ENCODE measurements at places on chromosomes 12 and 14.

- no peak for DNase-seq
Observed at GRCh38 chr12:68119250-68119649, 40.3 kb downstream of the IFNG start.

- no peak for DNase-seq
Observed at GRCh38 chr14:103528146-103528586, 830 bp upstream of the TRMT61A start.

- no peak for DNase-seq
Observed at GRCh38 chr12:45242180-45242579, 26.3 kb downstream of the ANO6 start.

GRCh38 chr12:42732908-42733411 lies 143.4 kb upstream of the PRICKLE1 start:
- no peak for DNase-seq

DNA sequence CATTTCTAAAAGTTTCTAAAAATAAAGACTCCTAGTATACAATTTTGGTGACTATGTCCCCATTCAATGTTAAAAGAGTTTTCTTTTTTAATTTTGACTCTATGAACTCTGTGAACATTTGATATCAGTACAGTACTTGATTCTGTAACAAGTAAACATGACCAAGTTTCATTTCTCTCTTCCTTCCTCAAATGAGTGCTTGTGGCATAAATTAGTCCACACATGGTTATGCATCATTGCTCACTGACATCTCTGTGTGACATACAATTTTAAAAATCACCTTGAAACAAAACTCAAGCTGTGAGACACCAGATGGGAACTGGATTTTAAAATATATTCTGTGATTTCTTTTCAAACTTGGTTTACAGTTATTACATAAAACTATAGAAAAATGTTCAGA lies 253.9 kb upstream of the MDGA2 start:
- DNase-seq: no peak

DNA sequence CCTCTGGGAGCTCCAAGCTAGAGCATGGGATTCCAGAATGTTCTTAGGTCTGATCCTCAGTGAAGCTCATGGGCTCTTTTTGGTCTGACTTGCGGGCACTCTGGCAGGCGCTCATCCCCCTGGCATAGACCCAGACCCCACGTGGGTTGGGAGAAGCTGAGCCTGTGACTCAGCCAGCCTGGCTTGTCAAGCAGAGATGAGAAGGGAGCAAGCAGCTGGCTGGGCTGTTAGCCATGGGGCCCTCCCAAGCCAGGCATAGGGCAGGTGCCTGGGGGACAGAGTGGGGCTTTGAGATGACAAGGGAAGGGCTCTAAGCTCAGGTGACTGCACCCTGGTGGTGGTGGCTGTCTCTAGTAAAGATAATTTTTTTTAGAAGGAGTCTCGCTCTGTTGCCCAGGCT lies 80.3 kb upstream of the NOS1 start:
- DNase-seq: no peak

DNA sequence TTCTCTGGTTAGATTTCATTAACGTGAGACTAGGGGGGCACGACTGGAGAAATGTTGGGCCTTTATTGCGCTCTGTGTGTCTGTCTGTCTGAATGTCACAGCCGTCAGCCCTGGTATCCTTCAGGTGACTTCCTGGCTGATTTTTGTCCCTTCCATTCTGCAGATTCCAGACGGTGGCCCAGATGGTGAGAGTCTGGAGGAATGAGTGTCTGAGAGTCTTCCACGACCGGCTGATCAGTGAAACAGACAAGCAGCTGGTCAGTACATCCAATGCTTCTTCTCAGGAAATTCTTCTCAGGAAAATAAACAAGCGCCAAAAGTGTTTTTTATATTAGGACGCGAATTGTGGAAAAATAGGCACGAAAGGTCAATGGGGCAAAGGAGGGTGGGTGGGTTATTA lies 93.5 kb downstream of the CCDC92 start:
- DNase-seq: no peak

DNA sequence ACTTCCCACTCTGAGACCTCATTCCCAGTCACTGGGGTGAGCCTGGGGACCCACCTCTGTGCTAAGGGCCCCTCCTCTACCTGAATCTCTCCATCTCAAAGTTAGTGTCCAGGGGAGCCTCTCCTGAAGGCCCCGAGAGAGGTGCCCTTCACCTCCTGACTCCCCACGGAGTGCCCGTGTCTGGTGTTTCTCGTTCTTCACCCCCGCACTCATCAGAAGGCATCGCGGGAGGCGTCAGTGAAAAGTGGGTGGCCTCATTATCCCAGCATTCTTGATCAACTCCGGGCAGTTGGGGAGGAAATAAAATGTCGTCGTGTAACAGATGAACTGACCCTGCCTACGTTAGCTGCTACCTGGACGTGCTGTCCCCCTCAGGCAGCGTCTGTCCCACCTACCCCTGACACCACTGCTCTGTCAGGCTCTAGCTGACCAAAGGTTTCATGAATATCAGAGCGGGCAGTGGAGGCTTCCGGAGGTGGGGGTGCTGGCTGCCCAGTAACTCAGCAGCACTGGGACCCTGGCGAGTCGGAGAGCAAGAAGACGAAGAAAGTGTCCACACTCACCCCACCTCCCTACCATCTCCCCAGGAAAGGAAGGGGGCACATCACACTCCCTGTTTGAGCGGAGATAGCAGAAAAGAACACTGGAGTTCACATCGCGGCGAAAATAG lies 102.9 kb downstream of the PIWIL1 start:
- DNase-seq: no peak

DNA sequence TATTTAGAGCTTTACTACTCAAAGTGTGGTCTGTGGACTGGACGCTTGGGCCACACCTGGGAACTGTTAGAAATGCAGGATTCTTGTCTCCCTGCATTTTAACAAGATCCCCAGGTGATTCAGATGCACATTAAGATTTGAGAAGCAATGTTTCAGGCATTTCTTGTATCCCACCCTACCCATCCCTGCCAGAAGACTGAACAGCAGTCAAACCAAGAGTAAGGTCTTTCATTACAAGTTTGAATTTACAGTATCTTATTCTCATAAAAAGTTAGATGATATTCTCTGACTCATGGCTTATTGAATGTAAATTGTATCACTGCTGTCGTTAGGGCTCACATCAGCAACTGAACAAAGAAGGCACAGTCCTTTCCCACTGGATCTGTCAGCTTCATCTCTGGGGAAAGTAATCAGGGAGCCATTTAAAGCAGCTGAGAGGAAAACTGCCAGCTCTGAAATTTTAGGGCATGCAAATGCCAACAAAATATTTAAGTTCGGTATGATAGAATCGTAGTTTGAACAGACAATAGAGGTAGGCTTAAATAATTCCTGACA lies 141.1 kb downstream of the AKAP6 start:
- no peak for DNase-seq

DNA sequence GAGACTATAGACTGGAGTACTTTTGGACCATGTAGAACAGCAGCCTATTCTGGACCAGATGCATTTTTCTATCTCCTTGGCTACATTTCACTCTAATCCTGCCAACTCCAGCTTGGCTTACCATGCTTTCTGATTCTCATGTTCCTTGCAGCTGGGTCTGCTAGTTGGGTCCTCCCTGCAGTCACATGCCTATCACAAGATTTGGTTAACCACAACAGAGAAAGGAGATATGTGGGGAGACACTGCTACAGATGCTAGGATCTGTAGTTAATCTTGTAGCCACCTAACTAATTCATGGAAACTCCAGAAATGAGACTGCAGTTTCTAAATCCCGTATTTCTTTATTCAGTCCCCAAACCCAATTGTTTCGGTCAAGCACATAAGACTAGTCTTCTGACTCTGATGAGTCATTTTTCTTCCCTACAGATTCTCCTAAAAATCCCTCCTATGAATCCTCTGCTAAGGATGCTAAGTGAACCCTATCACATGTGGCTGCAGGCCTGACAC lies 410.6 kb downstream of the DAD1 start:
- no peak for DNase-seq

DNA sequence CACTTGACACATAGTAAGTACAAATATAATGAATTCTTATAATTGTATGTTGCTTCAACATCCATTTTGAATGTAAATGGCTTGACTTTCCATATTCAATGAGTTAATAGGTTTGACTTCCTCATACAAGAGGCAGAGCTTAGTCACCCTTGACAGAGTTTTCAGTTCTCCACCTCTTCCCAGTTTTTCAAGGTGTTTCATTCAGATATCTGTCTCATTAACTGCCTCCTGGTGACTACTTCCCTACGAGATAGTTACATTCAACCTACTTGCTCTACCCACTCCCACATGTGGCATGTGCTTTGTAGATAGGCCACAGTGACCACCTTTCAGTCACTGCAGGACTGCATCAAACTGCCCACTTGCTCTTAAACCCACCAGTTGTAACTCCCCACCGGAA lies 60.0 kb downstream of the MYF5 start:
- no peak for DNase-seq

GRCh38 chr12:104514092-104514810 lies 57.5 kb downstream of the CHST11 start:
- no peak for DNase-seq

GRCh38 chr14:63727231-63727735 lies 582 bp downstream of the SGPP1 start:
- DNase-seq: no peak

GRCh38 chr12:105330931-105331804 lies 677 bp downstream of the C12orf75 start:
- no peak for DNase-seq

- no peak for DNase-seq
Observed at GRCh38 chr12:4221258-4221620, 52.3 kb upstream of the CCND2 start.

- DNase-seq: no peak
Observed at GRCh38 chr12:65827342-65827741, 3.1 kb downstream of the HMGA2 start.

- no peak for DNase-seq
Observed at GRCh38 chr12:57620936-57621496, 9.8 kb downstream of the ARHGEF25 start.

GRCh38 chr12:129579879-129580278 lies 323.9 kb downstream of the TMEM132D start:
- no peak for DNase-seq

DNA sequence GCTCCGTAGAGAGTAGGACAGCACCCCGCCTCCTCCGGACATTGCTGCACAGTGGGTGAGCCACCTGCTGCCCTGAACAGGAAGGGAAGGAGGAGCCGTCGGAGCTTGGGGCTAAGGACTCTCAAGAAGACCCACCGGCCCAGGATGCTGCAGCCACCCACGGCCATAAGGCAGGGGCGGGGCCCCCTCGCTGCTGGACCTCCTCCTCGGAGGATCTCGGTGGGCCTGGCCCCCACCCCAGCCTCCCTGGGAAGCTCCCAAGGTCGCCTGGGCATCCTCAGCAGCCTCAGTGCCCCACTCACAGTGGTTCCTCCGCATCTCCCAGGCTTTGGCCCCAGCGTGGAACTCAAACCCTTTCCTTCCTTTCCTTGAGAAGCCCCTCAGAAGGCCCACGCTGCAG lies 68.6 kb upstream of the DIO3 start:
- DNase-seq: no peak

DNA sequence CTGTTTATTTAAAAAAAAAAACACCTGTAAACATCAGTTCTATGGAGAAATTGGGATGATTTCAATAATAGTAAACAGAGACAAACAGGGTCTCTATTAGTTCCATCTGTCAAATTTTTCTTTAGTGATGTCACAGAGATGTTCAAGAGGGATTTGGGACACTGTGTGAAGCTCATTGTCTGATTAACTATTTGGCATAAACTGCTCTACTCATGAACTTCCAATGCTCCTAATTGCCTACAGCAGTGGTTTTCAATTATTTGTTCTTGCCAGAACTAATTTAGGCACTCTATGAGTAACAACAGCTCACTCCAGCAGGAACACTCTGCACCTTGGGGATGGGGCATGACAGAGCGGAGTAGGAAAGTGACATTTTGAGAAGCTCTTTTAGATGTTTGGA lies 250.1 kb upstream of the PRKD1 start:
- DNase-seq: no peak

GRCh38 chr14:71692496-71692895 lies 239.7 kb upstream of the RGS6 start:
- DNase-seq: no peak

- DNase-seq: peak; percentile 38
Observed at GRCh38 chr14:66070542-66071319, 415.4 kb upstream of the CCDC196 start.
